ENCODE measurements at places on chromosomes 7 and 10. TPM values are rescaled to one million over a fixed set of nuclear protein-coding genes. Genes with fewer than 3 reads are reported as not detected.

Gene PLPP4
- total RNA-seq, result 0.54 TPM

DNA sequence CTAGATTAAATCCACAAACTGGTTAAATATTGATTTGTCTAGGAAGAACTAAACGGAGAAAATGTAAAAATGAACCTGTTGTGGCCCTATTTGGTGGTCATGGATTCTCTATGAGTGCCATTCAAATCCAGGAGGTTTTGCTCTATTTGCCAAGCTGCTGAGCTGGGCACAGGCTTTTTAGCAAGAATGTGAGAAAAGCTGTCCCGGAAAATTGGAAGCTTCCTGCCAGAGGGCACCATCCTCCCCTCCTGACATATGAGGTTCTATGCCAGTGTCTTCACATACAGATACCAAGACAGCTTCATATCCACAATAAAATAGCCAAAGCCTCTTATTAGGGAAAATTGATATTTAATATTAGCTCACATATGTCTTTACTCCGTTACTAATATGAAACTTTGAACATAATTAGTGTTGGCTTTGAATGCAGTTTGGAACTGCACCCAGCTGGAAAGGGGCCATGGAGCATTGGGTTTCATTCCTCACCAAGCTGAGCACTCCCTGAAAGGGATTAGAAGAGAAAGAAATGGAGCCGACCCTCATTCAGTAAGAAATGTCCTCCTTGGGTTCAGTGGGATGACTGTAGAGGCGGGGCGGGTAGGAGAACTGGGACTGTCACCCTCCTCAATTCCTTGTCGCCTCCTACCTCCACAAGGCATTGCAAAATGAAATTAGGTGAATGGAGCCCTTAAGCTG, 47.8 kb downstream of the NRCAM start:
- DNase-seq, result no peak

DNA sequence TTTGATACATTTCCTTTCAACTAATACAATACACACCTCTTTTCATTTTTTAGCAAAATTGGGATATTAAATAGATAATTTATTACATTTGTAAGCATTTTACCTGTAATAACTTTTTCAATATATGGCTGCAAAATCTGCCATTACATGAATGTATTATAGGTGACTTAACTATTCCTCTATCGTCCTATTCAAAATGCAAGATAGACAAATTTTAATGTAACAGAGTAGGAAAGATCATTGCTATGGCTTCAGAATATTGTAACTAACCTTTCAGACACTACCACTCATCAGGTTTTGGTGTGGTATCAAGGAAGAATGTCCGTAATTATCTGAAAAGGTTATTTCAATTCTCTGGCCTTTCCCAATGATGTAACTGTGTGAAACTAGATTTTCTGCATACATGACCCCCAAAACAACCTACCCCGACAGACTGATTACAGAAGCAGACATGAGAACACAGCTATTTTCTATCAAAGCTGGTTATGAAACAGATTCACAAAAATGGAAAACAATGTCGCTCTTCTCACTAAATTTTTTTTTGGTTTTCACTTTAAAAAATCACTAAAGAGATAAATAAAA, 211.2 kb downstream of the FAM107B start:
- no peak for DNase-seq

Gene CNNM1
- 0.27 TPM for total RNA-seq

GRCh38 chr7:158495786-158496185, 91.8 kb downstream of the PTPRN2 start:
- DNase-seq, result peak; percentile 35

Gene MPP7
- total RNA-seq, result 27.1 TPM

Measured in thyroid gland (tissue), 4 donors.